ENCODE measurements at places on chromosomes 13 and 19. TPM values are rescaled to one million over a fixed set of nuclear protein-coding genes. Genes with fewer than 3 reads are reported as not detected.

NOTCH3 gene
- total RNA-seq: 13.6 TPM

ZNF528 gene
- not detected for total RNA-seq

OR10H1 gene
- total RNA-seq: not detected

CFAP97D2 gene
- not detected for total RNA-seq

SLC10A2 gene
- total RNA-seq: not detected

CLEC4M gene
- not detected for total RNA-seq

Measured in A549 treated with AZD2906 at 1 μM for 4 hours (cell line).